Epithelial cell of prostate (primary cell): ENCODE measurements at places on chromosomes 2 and 18.

GRCh38 chr2:203543898-203544328 lies 8.8 kb upstream of the RAPH1 start:
- no peak for DNase-seq

- no peak for DNase-seq
Observed at GRCh38 chr18:65988386-65988785, 237.6 kb downstream of the CDH7 start.

- DNase-seq: peak; percentile 51
Observed at GRCh38 chr18:23650968-23651927, 11.5 kb downstream of the ANKRD29 start.

- no peak for DNase-seq
Observed at GRCh38 chr2:127086990-127087790, 19.8 kb downstream of the BIN1 start.
